D721Med (cell line): ENCODE measurements at places on chromosomes 11 and 22.

DNA sequence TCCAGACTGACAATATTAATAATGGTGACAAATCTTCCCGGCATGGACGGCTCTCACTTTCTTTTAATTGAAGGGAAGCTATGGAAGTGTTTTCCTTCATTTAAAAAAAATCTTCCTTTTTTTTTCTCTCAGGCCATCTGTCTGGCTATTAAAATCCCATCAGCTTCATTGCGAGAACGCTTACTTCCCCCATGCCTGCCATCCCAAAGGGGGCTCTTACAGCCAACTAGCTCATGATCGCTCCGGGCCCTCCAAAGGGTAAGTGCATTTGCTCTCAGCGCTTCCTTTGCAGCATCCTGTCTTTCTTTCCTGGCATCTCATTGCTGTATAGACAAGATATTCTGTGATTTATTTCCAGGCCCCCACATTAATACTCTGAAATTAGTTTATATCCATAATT, 20.7 kb downstream of the CACNG2 start:
- no peak for DNase-seq

DNA sequence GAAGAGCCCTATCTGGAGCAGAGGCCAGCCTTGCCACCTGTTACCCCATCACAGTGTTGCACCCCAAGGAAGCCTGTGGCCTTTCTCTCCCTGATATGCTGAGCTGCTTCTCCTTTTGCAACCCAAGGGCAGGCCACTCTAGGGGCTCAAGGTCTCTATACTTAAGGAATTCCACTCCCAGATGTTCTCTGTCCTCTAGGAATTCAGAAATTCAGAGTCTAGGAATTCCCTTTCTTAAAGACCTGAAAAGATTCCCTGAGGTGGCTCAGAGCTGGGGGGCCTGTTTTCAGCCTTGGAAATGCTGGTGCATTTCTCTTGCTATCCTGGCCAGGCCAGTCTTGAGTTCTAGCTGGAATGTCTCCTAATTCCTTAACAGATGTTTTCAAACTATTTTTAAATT, 68.0 kb upstream of the OLFML1 start:
- no peak for DNase-seq

DNA sequence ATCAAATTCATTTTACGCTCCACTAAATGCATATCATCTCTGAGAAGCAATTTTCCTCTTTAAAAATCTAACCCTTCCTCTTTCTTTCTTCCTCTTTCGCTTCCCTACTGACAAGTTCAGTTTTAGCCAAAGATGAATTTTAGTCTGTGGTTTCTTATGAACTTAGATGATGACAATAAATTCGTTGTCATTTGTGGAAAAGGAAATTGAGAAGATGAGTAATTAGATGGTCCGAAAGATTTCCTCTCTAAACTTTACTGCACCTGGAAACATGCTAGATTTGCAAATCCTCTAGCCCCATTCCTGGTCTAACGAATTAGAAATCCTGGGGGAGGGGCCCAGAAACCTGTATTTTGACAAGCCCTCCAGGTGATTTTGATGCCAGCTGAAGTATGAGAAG, 855.4 kb upstream of the CHORDC1 start:
- no peak for DNase-seq

DNA sequence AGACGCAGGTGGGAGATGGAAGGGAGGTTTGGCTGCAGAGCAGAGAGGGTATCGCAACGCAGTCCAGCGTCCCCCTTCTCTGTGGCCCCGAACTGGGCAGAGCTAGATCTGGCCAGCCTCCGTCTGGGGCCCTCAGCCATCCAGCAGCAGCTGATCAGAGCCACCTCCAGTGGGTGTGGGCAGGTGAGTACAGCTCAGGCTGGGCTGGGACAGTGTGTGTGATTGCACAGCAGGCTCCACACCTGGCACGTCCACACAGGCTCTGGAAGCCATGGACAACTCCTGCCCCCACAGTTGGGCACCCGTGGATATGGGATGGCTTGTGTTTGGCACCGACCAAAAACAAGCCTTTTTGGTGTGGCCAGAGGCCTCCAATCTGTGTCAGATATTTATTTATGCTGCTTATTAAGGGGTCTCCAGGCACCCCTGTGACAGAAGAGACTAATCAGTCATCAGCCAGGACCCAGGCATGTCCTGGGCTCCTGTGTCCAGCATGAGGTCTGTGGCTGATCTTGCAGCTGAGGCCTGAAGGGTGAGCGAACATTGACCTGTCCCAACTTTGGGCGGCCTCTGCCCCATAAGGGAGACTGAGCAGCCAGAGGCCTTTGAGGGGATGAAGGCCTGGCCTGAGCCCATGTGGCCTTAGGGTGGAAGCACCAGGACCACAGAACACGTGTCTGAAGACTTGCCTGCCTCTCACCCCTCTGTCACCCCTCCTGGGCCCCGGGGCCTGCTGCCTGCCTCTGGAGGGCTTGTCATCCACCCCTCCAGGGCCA, 18.6 kb downstream of the POLR3H start:
- no peak for DNase-seq

- no peak for DNase-seq
Observed at GRCh38 chr11:59193587-59194130, 19.1 kb downstream of the MPEG1 start.

DNA sequence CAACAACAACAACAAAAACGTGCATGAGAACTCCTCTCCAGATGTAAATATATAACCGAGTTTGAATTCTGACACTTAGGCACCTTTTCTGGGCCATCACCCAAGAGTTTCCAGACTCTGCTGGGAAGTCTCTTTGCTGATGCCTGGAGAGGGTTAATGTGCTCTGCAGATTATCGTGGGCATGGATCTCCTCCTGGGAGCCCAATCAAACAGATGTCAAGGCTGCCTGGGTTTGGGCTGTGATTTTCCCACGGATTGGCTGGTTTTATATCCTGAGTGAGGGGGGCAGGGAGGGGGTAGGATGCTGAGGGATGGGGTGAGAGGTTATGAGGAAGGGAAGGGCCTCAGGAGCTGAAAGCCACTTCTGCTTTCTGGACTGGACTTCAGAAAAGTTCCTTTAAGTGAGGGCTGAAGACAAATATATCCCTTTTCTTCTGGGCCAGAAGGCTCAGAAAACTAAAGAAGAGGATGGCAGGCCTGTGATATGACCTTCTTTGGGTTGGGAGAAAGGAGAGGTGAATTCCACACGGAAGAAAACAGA, 4.2 kb downstream of the ELF5 start:
- no peak for DNase-seq
